ENCODE measurements at places on chromosomes 2 and 18.

GRCh38 chr2:129737660-129738527 is 241.6 kb upstream of the RAB6C start:
- DNase-seq, result no peak

GRCh38 chr2:68846091-68846490 is 25.1 kb downstream of the BMP10 start:
- no peak for DNase-seq

DNA sequence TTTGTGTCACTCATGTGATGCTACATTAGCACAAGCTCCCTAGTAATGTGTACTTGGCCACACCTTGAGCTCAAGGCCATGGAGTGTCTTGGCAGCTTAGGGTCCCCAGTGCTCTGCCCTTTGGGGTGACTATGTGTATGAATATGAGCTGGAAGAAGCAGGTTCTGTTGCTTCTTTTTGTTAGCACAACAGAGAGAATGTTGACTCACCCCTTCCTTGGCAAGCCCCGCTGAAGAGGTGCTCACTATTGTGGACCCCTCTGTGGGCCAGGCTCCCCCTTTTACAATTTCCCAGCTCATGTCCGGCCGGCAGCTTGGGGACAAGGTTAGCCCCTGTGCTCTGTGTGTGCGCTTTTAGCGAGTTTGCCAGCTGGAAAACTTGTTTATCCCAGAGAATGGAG is 48.1 kb downstream of the DGKD start:
- no peak for DNase-seq

DNA sequence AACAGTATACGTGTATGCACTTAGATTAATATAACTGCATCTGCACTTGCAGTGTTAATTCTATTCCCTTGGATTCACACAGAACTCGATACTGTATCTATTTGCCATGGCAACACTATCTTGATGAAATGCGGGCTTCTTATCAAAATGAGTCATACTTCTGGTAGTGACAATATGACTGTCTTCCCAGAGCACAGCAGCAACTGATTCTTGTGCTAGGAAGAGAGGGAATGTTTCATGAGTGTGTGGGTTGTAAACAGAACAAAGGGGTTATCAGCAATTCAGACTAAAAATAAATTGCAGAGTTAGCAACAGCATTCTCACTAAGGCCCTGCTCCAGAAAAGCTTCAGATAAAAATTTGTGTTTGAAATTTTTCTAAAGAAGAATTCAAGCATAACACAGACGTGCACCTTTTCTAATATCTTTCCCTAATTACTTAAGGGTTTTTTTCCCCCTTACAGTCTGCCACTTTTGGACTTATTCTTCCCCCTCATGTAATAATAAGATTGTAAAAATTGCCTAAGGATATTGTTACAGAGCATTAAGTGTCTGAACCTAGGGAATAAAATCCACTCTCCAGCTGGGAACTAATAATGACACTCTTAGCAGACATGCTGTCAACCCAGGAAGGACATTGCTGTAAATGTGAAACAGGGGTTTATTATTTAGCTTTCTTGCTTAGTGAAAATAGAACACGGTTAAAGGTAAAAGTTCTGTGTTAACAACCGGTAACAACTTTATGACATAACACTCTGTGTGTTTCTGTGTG is 99.9 kb upstream of the SLC38A11 start:
- DNase-seq, result no peak

GRCh38 chr2:12978066-12978835 is 261.5 kb downstream of the TRIB2 start:
- DNase-seq, result no peak

GRCh38 chr2:21288299-21288698 is 164.5 kb downstream of the TDRD15 start:
- DNase-seq, result no peak
